Stimulated activated CD4-positive, alpha-beta T cell treated with anti-CD3 and anti-CD28 coated beads, Interleukin-12 subunit alpha, Interleukin-12 subunit beta, amount 100 ng/mL, for 24 hours (primary cell): ENCODE measurements at places on chromosomes 12 and 14.

DNA sequence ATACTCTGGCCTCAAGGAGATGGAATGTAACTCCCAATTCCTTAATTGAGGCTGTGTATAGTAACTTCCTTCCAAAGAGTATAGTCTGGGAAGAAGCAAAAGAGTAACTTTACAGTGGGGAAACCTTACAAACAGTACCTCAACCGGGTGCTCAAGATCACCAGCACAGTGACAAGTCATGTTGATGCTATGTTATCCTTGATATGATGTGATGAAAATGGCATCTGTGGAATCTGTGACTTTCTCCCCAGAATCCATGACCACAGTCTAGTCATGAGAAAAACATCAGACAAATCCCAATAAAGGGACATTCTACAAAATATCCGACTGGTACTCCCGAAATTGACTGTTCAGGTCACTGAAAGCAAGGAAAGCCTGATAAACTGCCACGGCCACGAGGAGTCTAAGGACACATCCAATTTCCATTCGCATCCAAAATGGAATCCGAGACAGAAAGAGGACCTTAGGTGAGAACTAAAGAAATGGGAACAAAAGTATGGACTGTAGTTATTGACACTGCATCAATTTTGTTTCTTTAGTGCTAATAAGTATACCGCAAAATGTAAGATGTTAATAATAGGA is 97.3 kb upstream of the FRMD6 start:
- DNase-seq: no peak

DNA sequence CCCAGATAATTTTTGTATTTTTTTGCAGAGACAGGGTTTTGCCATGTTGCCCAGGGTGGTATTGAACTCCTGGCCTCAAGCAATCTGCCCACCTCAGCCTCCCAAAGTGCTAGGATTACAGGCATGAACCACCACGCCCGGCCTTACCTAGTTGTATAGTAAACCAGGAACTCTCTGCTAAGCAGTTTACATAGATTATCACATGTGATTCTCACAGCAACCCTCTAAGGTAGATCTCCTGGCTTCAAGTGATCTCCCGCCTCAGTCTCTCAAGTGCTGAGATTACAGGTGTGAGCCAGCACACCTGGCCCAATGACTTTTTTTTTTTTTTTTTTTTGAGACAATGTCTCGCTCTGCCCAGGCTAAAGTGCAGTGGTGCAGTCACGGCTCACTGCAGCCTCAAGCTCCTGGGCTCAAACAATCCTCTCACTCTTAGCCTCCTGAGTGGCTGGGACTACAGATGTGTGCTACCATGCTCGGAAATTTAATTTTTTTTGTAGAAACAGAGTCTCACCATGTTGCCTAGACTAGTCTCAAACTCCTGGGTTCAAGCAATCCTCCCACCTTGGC is 26.0 kb upstream of the ATP2A2 start:
- DNase-seq: no peak

GRCh38 chr14:105739331-105740102 is 213.1 kb downstream of the TMEM121 start:
- DNase-seq: no peak

DNA sequence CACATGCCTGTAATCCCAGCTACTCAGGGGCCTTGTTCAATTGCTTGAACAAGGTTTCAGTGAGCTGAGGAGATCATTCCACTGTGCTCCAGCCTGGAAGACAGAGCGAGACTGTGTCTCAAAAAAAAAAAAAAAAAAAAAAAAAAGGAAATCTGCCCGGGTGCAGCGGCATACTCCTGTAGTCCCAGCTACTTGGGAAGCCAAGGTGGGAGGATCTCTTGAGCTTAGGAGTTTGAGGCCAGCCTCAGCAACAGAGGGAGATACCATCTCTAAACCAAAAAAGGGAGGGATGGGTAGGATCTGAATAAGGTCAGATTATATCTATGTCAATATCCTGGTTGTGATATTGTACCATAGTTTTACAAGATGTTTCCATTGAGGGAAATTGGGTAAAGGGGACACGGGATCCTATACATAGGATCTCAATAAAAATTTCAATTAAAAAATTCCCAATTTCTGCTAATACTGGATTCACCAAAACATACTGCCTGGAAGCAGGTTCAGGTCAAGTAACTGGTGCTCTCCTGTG is 76.4 kb downstream of the BORCS5 start:
- DNase-seq: no peak

DNA sequence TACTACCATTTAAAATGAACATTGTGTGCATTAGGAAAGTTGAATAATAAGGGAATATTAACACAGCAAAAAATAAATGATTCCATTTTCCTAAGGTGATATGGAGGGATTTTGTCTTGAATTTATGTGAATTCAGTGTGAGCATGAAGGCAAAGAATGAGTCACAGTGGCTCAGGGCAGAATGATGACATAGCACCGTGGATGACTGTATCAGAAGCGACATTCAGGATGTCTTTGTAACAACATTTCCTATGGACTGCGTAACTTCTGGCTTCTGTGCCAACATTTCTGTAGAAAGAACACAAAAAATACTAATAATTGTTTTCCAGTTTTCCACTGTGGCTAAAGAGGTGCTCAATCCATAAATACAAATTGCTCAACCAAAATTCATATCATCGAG is 54.6 kb downstream of the TTC8 start:
- no peak for DNase-seq

DNA sequence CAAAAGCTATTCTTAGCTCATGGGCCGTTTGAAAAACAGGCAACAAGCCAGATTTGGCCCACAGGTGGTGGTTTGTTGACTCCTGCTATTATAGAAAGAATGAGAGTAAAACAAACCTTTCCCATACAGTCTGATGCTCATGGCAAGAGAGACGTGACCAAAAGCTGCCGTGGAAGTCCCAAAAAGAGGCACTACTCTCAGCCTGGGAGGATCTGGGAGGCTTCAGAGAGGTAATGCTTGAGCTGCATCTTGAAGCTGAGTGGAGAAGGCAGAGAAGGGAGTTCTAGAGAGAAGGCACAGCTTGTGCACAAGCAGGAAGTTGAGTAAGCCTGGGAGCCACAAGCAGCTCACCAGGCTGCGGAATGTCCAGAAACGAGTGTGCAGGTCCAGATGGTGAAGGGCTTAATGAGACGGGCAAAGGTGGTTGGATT is 9.6 kb downstream of the PLXNC1 start:
- no peak for DNase-seq

DNA sequence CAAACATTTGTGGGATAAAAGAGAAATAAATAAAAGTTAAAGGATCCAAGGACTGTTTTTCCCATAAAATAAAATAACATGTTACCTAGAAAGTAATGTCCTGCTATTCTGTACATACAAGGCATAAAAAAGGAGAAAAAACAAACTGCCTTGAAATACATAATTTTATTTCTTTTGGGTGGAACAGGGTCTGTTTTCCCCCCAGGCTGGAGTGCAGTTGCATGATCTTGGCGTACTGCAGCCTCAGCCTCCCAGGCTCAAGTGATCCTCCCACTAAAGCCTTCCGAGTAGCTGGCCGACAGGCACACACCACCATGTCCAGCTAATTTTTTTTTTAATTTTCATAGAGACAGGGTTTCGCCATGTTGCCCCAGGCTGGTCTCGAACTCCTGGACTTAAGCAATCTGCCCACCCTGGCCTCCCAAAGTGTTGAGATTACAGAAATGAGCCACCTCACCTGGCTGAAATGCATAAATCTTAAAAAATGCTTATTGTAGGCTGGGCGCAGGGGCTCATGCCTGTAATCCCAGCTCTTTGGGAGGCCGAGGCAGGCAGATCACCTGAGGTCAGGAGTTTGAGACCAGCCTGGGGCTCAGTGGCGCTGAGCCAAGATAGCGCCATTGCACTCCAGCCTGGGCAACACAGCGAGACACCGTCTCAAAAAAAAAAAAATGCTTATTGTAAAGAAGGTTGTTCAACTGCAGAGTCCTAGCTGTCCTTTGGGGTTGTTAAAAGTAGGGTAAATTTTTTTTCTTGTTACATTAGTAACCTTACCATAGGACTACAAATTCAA is 4.1 kb upstream of the TUBA1C start:
- DNase-seq: no peak

GRCh38 chr14:55645145-55645544 is 65.1 kb downstream of the KTN1 start:
- DNase-seq: no peak
